Umbilical cord (tissue), 2 donors: ENCODE measurements at places on chromosomes 5 and 9.

DNA sequence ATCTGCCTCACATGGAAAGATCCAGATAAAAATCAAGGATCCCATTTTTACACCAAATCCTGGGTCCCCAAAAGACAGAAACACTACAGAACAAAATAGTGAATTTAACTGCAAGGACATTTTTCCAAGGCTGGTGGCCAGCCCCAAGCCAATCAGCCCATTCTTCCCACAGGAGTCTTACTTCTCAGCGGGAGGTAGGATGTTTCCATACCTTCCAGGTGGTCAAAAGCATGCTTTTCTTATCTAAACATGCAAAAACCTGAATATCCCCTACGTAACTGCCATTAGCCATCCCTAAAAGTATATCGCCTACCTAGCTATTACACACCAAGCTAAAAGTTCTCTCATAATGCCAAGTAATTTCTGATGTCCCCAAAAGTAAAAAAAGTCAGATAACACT is 20.6 kb downstream of the TMEM161B start:
- no peak for DNase-seq

- no peak for DNase-seq
These were observed 114.0 kb upstream of the FCN2 start for GRCh38 chr9:134766587-134766986.

DNA sequence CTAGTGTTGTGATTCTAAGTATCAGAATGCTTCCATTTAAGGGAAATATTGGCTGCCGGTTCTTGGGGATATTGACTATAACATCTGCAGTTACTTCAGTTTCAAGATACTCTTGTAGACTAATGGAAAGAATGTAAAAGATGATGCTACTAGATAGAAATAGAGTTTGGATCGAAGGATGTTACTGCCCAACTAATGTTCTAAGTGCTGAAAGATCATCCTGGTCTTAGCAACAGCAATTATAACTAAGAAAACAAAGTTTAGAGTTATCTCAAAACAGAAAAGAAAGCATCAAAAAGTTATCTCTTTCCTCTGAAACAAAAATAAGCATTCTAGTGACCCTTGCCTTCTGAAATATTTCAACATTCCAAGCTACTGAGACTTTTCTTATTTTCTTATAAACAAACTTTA is 49.9 kb downstream of the ITGA1 start:
- DNase-seq = no peak

DNA sequence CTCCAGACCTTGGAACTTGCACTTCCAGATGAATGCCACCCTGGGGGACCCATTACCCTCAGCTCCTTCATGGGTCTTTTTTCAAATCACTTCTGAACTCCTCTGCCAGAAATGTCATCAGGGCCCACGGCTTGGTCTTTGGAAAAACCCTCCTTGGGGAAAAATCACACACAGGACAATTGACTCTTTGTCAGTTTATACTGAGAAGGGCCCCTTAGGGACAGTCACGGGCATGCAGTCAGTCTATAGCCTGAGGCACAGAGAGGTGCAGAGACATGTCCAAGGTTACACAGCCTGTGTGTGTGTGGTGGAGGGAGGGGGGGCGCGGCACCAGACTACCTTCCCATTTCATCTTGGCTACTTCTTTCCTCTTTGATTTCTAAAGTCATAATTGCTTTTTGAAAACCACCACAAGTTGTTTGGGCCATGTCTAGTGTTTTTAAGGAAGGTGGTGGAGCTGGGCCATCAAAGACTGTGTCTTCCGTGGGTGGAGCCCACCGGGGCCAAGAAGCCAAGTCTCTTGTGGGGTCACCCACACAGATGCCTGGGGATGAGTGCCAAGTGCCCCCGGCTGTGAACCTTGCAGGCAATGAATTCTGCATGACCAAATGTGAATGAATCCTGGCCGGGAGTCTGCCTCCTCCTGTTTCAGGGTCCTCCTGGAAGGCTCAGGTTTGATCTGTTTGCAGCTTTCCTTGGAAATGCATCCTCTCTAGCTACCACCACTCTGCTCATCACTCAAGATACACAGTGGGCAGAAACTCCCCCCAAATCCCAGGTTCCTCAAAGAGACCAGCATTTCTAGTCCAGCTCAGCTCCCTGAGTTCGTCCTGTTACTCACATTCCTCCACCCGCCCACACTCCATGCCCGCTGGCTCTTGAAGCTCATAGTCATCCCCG is 200.1 kb upstream of the TBC1D2 start:
- DNase-seq = peak; percentile 4
